Stimulated activated CD8-positive, alpha-beta memory T cell treated with anti-CD3 and anti-CD28 coated beads, Interleukin-4, amount 100 ng/mL, for 1 hour (primary cell): ENCODE measurements at places on chromosomes 12 and 14.

DNA sequence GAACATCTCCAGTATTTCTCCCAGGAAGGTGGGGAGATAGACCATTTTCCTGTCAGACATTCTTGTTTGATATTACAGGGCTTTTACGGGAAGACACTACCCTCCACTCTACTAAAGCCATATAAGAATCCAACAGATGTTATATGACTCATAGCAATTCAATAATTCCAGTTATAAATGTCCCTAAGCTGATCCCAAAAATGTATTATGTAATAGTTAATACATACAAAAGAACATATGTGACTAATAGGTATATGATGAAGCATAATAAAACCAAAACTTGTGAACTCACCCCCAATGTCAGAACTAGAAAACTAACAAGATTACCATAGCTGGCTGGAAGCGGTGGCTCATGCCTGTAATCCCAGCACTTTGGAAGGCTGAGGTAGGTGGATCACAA lies 84.2 kb downstream of the EFCAB11 start:
- no peak for DNase-seq

GRCh38 chr12:5898874-5899273 lies 46.2 kb downstream of the ANO2 start:
- no peak for DNase-seq

- no peak for DNase-seq
Observed at GRCh38 chr12:87383680-87384079, 645.5 kb downstream of the C12orf50 start.

DNA sequence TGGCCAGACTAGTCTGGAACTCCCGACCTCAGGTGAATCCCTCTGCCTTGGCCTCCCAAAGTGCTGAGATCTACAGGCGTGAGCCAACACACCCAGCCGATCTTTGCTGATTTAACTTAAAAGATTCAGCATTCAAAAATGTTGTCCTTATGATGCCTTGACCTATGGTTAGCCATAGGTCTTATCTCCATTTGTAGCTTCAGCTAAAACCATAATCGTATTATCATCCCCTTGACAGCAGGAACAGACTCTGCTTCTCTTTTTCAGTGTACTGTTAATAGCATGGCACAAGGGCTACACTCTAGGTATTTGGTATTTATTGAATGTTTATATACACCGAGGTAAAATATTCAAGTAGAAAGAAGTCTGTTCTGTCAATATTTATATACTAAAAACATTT lies 15.3 kb downstream of the CCDC62 start:
- DNase-seq = no peak

DNA sequence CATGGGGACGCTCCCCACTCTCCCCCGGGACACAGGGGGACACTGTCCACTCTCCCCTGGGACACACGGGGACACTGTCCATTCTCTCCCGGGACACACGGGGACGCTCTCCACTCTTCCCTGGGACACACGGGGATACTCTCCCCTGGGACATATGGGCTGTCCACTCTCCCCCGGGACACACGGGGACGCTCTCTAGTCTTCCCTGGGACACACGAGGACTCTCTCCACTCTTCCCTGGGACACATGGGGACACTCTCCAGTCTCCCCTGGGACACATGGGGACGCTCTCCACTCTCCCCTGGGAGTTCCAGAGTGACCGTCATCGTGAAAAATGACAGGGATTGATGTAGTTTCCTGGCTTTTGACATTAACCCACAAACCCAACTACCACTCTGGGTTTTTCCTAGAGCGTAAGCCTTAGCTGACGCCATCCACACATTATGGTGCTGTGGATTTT lies 3.0 kb upstream of the P2RX2 start:
- no peak for DNase-seq

DNA sequence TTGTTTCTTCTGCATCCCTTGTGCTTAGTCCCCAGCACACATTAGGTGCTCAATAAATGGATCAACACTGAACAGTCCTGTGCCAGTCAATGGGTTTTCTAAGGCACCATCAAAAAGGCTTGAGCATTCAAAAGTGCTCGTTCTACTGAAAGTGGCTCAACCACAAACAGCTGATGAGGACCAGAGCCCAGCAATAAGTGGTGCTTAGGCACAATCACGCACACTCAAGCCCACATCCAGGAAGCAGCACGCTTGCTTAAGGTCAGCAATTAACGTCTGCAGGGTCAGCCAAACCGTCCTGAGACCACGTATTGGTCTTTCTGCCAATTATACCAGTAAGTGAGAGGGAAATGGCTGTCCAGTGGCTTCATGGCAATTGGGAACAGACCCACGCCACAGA lies 56.5 kb downstream of the PRIMA1 start:
- no peak for DNase-seq

GRCh38 chr12:76155157-76155670 lies 70.7 kb upstream of the NAP1L1 start:
- no peak for DNase-seq

DNA sequence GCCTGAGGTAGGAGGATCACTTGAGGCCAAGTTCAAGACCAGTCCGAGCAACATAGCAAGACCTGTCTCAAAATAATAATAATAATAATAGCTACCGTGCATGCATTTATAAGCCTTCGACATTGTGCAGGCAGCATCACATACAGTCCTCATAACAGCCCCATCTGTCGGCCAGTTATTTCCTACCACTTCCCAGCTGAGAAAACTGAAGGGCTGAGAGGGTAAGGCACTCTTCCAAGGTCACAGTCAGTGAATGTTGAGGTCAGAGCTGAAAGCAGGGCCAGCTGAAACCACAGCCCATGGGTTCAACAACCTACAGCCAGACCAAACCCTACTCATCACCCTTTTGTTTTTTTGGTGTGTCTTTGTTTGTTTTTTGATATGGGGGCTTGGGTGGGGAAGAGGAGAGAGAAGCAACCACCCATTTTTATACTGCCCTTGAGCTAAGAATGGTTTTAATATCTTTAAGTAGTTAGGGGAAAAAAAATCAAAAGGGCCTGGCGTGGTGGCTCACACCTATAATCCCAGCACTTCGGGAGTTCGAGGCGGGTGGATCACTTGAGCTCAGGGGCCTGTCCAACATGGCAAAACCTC lies 16.8 kb upstream of the ITPK1 start:
- DNase-seq = no peak

DNA sequence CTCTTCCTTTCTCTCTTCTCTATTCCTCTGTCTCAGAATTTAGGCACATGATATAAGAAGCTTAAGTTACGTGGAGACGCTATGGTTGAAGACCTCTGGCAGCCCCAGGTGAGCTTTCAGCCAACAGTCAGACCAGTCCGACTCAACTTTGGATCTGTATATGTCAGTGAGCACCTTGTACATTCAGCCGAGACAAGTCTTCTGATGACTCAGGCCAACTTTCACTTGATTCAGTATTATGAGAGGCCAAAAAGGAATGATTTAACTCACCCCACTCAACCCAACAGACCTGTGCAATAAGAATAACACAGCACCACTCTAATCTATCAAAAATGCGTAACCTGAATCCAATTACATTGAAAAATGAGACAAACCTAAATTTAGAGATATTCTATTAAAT lies 47.5 kb upstream of the FOXG1 start:
- no peak for DNase-seq

GRCh38 chr14:69637503-69638031 lies 26.2 kb downstream of the SUSD6 start:
- DNase-seq = no peak

DNA sequence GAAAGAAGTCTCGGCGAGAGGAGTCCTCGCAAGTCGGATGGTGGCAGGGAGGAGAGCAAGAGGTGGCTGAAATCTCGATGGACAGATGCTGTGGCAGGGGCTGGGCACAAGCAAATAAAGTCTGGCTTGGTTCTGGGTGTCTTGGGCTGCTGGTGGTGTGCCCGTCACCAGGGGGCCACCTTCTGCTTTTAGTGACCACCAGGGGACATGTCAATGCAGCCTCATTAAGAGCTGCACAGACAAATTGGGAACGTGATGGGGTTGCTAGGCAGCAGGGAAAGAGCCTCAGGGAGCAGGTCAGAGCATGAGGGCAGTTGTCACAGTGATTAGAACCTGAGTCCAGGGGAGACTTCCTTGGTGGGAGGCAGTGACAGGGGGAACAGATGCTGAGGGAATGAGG lies 44.0 kb downstream of the LRRC74A start:
- DNase-seq = no peak

DNA sequence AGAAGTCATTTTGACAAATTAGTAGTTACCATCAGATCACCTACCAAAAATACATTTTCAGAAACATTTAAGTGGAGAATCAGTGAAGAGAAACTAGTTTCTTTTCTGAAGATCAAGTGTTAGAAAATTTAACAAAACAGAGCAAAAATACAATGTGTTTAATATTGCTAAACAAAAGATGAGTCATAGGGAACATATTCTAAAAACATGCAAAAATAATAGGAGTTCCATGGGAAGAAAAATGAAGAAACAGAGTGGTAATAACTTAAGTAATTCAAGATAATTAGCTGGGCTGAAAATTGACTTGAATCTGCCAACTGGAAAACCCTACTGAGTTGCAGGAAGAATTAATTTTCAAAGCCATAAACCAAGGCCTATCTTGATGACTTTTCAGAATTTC lies 111.5 kb upstream of the KITLG start:
- DNase-seq = no peak

- DNase-seq = peak; percentile 41
Observed at GRCh38 chr12:108616941-108617858, 16.5 kb downstream of the SELPLG start.

- no peak for DNase-seq
Observed at GRCh38 chr12:48422060-48422459, 50.3 kb upstream of the ANP32D start.

- no peak for DNase-seq
Observed at GRCh38 chr12:46892034-46892705, 66.4 kb upstream of the SLC38A4 start.

GRCh38 chr12:89357297-89357730 lies 5.0 kb upstream of the DUSP6 start:
- no peak for DNase-seq

DNA sequence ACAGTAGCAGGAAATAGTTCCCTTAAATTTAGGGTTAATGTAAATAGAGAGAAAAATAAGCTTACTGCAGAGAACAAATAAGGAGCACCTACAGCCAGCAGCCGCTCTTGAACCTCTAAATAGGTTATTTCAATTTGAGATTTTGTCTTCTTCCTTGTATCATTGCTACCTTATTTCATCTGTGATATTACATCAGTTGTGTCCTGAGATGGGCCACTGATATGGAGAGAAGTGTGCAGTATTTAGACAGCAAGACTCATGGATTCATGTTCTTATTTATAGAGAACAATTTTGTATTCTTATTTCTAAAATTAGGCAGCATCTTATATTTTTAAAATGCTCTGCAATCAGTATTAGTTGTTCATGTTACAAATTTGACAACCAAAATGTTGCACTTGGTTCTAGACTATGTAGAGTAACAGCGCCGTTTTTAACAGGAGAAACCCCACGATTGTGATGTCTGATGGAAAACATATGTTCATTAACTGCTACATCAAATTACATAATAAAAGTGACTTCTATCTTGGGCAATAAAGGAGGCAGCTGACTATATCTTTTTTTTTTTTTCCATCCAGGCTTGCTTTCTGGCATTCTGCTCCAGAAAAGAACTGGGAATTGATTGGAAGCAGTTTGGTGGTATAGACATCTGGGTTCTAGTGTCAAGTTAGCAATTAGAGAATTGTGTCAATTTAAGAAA lies 117.9 kb downstream of the CAND1 start:
- no peak for DNase-seq

DNA sequence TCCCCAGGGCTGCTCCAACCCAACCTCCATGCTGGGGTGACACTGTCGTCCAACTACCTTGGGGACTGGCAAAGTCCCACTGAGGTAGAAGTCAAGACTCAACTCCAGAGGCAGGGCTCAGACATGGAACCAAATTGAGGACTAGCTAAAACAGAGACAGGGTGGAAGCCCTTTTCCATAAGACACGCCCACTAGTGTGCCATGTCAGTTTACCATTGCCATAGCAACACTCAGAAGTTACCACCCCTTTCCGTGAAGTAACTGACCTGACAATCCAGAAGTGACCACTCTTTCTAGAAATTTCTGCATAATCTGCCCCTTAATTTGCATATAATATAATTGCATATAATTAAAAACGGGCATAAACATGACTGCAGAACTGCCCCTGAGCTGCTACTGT lies 409.6 kb downstream of the MED13L start:
- DNase-seq = no peak

DNA sequence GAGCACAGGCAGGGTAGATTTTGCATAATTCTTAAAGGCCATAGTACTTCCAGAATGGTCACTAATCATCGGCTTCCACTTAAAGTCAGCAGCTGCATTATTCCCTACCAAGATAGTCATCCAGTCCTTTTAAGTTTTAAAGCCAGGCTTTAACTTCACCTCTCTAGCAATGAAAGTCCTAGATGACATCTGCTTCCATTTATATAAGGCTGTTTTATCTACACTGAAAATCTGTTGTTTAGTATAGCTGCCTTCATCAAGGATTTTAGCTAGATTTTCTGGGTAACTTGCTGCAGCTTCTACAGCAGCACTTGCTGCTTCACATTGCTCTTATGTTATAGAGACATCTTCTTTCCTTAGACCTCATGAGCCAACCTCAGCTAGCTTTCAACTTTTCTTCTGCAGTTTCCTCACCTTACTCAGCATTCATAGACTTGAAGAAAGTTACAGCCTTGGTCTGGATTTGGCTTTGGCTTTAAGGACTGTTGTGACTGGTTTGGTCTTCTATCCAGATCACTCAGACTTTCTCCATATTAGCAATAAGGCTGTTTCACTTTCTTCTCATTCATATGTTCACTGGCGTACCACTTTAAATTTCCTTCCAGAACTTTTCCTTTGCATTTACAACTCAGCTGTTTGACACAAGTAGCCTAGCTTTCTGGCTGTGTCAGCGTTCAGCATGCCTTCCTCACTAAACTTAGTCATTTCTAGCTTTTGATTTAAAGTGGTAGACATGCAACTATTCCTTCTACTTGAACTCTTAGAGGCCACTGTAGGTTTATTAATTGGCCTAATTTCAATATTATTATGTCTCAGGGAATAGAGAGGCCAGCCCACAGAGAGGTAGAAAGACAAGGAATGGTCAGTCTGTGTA lies 209.9 kb upstream of the GARIN2 start:
- DNase-seq = no peak

- no peak for DNase-seq
Observed at GRCh38 chr14:72553161-72553560, 340.7 kb downstream of the DPF3 start.

- DNase-seq = no peak
Observed at GRCh38 chr14:91308337-91308736, 63.8 kb upstream of the GPR68 start.

DNA sequence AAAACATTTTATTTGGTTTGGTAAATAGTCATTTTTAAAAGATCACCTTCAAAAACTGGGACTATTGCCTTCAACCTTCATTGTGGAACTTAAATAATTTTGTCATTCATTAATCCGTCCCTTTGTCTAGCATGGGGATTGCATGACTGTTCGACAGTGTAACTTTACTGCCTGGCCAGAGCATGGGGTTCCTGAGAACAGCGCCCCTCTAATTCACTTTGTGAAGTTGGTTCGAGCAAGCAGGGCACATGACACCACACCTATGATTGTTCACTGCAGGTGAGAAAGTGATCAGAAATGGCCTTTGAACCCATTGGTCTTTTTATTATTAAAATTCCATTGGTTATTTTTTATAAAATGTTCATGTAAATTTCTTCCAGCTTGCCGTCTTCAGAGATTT lies 37.2 kb upstream of the MYF6 start:
- DNase-seq = no peak

GRCh38 chr12:77861317-77861716 lies 30.6 kb downstream of the NAV3 start:
- DNase-seq = no peak

- no peak for DNase-seq
Observed at GRCh38 chr14:34098045-34098984, 147.4 kb upstream of the EGLN3 start.
